ENCODE measurements at places on chromosomes 11 and 22.
A peak's percentile ranks its signal among the peaks of the same experiment; 100 is the strongest.

- no peak for DNase-seq
Observed at GRCh38 chr11:119607726-119608125, 121.3 kb downstream of the NECTIN1 start.

- DNase-seq: no peak
Observed at GRCh38 chr11:119094816-119095065, 6.9 kb downstream of the DPAGT1 start.

- no peak for DNase-seq
Observed at GRCh38 chr22:31574055-31574670, 77.8 kb downstream of the SFI1 start.

- DNase-seq: peak; percentile 50
Observed at GRCh38 chr11:64444838-64445441, 86.0 kb downstream of the RPS6KA4 start.

DNA sequence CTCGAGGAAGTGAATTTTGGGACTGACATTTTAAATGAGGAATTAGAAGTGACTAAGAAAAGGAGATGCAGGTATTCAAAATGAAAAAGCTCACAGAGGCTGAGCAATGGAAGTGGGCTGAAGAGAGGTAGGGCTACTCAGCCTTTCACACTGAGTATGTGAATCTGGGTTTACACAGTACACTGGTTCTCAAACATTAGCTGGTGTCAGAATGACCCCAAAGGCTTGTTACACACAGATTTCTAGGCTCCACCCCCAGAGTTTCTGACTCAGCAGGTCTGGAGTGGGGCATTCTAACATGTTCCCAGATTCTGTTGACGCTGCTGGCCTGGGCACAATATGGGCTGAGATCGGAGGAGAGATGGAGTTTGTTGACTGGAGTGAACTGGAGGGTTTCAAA, 32.8 kb downstream of the CADM1 start:
- peak; percentile 54 for DNase-seq

GRCh38 chr11:15748741-15749140, 607.6 kb downstream of the SOX6 start:
- DNase-seq: no peak

DNA sequence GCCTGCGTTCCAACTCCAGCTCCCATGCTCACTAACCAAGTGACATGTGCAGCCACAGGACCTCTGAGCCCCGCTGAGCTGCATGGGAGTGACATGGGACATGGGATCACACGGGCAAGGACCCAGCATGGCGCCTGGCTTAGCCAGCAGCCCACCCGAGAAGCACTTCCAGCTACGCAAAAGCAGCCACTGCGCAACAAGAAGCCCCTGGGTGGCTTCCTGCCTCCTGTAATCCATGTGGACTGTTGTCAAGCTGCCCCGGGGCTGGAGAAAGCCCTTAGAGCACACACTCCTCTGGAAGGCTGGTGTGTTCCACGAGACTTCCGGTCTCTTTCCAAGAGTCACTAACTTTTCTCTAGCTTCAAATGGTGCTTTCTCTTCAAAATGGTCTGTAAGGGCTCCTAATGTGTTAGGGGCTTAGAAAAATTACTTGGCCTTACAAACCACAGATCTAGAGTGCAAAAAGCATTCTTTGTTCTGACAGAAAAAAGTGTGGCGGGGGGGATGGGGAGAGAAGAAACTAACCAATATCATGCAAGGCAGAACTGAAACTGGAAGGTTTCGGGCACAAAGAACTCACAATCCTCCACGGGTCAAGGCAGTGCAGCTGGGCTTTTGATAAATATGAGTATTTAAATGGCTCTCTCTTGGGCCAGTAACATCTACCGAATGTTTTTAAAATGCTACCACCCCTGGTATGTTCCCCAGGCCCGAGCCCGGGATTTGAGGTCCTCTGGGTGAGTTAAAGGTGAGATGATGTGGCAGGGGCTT, 5.5 kb downstream of the C11orf24 start:
- DNase-seq: peak; percentile 33

- no peak for DNase-seq
Observed at GRCh38 chr22:46604306-46604690, 15.9 kb upstream of the GRAMD4 start.

GRCh38 chr11:60703374-60703773, 4.0 kb downstream of the MS4A8 start:
- peak; percentile 40 for DNase-seq

- peak; percentile 86 for DNase-seq
Observed at GRCh38 chr22:21646608-21647590, 4.8 kb downstream of the SDF2L1 start.

- no peak for DNase-seq
Observed at GRCh38 chr11:127888386-127888785, 699.0 kb downstream of the ETS1 start.

DNA sequence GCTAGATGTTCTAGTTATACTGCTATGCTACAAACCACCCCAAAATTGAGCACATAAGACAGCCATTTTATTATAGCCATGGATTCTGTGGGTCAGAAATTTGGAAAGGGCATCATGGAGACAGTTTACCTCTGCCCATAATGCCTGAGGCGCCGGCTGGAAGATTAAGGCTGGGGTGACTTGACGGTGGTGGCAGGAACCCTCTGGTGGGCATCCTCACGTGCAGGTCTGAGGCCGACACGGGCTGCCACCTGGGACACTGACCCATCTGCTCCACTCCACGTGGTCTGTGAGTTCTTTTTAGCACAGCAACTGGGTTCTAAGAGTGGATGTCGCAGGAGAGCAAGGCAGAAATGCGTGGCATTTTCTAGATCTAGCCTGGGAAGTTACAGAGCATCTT, 40.0 kb upstream of the PRDM11 start:
- DNase-seq: no peak

DNA sequence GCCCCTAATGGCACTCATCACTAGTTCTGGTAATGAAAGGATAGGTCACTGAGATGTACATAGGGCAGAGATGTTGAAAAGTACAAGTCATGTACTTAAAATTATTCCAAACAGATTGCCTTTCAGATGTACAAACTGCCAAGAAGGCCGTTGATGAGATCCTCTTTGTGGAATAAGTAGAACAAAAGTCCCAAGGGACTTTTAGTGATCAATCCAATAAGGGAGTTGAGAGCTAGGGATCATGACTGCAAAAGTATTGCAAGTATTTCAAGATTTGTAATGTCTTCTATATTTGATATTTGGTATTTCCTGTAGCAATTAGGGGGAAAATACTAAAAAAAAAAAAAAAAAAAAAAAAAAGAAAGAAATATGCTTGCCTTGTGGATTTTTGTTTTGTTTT, 82.2 kb downstream of the ATG16L2 start:
- DNase-seq: no peak

DNA sequence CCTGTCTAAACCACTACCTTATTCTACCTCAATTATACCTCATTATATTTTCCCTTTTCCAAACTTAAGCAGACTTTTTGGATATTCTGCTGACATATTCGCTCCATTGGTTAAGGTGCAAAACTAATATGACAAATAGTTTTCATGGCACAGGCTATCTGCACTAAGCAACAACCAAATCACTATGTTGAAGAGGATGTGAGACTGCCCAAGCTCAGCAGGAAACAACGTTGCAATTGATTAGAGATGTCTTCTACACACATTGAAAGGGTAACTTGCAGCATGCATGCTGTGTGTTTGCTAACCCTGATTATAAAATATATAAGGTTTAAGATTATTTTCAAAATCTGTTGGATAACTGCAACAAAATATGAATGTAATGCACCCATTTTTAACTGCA, 61.6 kb downstream of the STK33 start:
- DNase-seq: no peak

DNA sequence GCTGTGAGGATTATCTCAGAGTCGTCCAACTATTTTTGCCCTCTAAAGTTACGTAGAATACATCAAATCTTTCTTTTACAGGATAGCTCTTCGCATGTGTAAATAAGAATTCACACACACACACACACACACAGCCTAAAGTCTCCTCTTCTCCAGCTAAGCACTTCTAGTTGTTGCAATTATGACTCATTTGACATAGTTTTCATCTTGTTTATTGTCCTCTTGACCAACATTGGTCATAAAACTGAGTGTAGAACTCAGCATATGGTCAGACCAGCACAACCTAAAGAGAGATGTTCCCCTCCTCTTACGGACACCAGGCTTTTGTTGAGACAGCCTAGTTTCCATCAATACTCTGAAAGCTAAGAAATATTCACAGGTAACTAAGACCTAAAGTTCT, 234.2 kb downstream of the BLID start:
- no peak for DNase-seq

- no peak for DNase-seq
Observed at GRCh38 chr11:46562527-46562926, 31.3 kb downstream of the AMBRA1 start.

DNA sequence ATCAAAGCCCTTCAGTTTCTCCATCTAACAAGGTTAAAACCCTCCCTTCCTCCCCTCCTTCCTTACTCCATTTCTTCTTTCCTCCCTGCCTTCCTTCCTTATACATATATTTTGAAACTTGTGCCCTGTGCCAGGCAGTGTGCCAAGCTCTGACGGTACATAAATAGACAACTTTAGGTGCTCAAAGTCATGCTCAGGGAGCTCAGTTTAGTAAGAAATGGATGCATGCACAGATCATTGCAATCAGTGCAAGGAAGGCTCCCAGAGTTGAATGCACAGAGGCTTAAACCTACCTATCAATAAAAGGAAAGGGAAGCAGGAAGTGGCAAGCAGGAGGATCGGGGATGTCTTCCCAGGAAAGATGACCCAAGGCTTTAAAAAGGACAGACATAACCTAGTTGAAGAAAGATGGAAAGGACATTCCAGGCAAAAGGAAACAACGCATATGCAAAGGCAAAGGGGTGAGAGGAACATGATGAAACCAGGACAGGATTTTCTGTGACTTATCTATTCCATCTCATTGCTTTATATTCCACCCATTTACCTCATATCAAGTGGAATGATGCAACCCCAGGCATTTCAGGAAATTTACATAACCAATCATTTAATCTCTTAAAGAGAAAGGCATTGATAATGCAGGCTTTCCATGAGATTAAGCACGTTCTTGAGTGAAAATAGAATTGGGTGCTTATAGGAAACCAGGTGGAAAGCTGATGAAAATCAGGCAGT, 13.2 kb downstream of the FZD4 start:
- no peak for DNase-seq

DNA sequence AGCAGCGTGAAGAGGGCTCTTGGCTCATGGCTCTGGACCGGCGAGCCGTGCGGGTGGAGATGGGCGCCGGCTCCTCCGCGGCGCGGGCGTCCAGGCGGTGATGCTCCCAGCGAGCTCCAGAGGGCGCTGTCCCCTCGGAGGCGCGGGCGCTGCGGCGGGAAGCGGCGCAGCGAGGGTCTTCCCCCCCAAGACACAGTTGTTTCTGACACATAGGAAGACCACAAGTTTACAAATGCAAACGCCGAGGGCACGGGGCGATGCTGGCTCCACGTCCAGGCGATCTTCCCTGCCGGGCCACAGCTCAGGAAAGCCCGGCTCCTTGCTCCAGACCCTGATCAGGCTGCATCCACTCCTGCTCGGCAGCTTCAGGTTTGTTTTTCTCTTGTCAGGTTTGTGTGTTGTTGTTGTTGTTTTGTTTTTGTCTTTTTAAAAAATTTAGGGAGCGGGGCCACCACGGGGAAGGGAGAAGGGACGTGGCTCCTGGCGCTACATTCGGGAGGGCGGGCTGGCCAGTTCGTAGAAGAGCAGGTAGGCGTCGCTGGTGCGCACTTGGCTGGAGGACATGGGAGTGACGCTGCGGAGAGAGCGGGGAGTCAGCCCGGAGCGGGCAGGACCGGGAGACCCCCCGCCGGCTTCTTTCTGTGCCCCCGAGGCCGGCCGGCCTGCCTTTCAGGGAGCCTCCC, 10.0 kb upstream of the MFRP start:
- DNase-seq: peak; percentile 87

DNA sequence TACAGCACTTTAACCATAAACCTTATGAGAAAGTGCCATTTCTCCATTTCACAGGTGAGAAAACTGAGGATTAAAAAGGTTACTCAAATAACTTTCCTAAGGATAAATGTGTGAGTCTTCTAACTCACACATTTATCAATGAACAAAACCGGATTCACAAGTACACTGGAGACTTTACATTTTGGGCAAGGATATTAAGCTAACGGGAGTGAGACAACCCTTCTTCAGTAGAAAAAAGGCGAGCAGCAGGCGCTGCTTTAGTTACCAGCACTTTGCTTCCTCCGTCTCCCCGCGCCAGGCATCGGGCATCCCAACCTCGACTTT, 356 bp upstream of the TTC12 start:
- no peak for DNase-seq

GRCh38 chr22:33896575-33897447, 23.5 kb downstream of the LARGE1 start:
- DNase-seq: no peak

DNA sequence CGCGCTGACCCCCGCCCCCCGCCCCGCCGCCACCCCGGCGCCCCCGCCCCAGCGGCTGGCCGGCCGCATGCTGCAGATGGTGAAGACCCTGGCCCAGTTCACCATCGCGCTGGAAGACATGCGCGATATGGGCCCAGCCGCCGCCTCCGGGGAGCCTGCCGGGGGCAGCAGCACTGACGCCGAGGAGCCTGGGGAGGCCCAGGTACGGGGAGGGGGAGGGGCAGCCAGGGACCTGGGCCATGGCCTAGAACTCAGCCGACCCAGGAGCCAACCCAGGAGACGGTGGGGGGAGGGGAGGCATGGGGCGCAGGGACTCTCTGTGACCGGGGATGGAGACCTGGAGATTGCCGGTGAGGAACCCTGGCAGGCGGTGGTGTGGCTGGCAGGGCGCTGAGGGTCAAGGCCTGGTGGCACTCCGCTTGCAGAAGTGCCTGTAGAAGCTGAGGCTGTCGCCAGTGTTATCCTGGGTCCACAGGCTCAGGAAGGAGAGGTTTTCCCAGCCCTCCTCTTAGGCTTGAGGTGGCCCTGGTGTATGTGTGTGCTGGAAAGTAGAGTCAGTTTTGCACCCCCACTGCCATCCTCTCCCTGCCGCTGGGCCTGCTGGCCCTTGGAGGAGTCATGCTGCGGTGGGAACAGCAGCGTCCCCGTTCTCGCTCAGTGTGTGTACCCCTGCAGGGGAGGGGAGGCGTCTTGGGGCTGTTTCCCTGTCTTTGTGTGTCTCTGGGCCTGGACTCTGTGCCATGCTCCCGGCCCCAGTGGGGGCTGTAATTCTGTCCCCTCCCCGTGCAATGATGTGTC, 32.9 kb upstream of the RELT start:
- DNase-seq: no peak

DNA sequence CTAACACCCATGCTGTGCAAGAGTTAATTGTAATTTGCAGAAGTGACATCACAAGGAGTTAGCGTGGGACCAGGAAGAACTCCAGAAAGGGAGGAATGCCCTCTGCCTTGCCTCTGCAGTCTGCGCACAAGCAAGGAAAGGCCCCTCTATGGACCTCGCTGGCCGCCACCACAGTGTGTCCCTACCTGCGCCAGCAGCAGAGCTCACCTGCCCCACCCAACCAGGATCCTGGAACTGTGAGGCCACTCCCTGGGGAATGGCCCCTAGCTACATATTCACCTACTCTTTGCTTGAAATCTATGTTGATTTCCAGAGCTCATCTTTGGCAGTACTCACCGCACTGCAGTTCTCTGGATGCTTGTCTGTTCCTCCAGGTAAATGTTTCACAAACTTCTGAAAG, 72.0 kb upstream of the MTNR1B start:
- DNase-seq: no peak

- peak; percentile 22 for DNase-seq
Observed at GRCh38 chr11:133500435-133500834, 31.9 kb downstream of the OPCML start.

- DNase-seq: peak; percentile 71
Observed at GRCh38 chr11:128188346-128189004, 398.9 kb downstream of the ETS1 start.

Data from islet precursor cell (in vitro differentiated cells).